DMS79 treated with DMSO at 0.1 percent for 48 hours (cell line): ENCODE measurements at places on chromosomes 2 and 18.
A peak's percentile ranks its signal among the peaks of the same experiment; 100 is the strongest.

DNA sequence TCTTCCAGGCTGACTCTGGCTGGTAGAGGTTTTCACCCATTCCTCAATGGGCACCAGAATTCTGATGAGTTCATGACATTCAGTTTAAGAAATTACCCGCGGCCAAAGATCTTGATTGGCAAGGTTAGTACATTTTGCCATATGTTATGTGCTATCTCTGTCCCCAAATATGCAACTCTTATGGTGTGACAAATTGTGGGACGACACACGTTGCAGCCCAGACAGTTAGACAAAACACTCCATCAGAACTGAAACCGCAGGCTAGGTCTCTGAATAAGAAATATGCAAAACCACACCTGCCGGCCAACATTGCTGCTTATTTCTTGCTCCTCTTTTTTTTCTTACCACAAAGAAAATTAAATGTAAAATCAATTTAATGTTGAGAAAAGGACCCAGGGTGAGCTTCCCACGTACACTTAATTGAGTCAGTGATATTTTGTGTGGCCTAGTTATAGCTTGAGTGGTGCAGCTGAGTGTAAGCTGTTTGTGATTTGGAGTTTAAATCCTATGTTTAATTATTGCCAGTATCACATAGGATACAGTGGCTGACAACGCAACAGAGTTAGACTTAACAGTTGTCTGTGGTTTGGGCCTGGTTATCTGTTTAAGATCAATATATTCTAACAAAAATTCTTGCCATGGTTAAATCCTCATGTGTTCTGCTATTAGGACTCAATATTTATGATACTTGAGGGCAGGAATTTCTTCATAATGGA lies 35.7 kb upstream of the LTBP1 start:
- DNase-seq = no peak

DNA sequence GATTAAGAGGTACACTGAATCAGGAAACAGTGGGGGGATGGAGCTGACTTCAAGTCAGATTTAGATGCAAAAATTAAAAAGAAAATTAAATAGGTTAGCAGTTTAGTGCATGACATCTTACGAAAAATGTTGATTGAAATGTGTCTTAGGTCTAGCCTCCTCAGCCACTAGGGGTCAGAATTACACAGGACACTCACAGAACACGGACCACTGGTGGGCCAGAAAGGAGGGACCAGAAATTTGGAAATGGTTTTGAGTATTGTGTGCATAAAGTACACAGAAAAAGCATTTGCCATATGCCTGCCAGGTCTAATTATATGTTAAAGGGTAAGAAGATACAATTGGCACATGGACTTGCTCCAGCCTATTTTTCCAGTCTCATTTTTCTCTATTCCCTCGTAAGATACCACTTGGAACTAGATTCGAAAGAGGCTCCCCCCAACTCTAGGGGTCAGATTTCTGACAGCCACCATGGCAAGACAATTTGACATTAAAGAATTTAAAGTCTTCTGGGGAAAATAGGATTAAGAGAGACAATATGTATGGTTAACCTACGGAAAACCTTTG lies 550.2 kb upstream of the SETBP1 start:
- DNase-seq = peak; percentile 10

DNA sequence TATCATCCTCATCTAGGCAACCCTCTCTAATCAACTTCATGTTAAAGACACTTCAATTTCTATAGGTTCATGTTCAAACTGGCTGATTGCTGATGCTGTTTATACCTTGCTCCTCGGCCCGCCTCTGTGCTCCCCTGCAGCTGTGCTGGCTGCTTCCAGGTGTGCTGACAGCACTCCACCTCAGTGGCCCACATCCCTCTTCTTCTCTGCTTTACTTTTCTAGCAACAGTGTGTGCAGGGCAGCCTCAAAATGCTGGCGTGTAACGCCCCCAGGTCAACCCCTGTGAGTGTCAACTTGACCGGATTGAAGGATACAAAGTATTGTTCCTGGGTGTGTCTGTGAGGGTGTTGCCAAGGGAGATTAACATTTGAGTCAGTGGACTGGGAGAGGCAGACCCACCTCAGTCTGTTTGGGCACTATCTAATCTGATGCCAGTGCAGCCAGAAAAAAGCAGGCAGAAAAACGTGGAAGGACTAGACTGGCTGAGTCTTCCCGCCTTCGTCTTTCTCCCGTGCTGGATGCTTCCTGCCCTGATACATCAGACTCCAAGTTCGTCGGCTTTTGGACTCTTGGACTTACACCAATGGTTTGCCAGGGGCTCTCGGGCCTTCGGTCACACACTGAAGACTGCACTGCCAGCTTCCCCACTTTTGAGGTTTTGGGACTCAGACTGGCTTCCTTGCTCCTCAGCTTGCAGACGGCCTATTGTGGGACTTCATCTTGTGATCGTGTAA lies 94.7 kb downstream of the COL6A3 start:
- no peak for DNase-seq

- DNase-seq = no peak
These were observed 351.4 kb upstream of the CWC22 start for GRCh38 chr2:180358458-180358857.

GRCh38 chr18:73514449-73514848 lies 633.2 kb downstream of the FBXO15 start:
- DNase-seq = no peak

DNA sequence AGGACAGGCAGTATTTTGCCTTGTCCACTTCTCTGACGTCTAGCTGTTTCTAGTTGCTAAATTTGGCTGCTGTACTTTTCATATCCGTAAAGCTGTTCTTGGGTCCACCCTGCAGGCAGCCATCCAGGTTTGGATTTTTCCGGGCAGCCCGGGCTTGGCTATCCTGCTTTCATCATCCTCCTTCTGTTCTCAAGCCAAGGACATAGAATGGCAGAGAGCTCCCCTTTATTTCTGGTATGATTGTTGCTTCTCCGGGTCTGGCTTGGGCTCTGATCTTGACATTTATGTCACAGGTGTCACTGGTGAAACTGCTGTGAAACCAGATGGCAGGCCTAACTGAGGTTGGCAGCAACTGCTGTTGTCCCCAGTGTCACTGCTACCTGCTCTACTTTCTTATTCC lies 35.5 kb downstream of the SCN2A start:
- DNase-seq = no peak

DNA sequence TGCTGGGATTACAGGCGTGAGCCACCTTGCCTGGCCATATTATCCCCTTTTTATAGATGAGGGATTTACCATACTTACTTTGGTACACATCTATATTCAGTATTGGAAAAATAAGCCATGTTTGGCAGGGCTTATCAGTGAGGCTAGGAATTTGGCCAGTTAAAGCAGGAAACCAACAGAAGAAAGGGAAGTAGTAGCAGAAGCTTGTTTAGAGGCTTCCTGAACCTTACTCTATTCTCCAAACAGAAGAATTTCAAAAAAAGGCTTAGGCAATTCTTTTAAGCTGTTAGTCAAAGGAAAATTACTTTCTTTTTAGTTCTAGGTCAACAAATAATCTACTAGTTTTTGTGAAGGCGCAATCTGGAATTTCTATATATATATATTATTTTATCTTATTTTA lies 3.2 kb upstream of the GLS start:
- no peak for DNase-seq

DNA sequence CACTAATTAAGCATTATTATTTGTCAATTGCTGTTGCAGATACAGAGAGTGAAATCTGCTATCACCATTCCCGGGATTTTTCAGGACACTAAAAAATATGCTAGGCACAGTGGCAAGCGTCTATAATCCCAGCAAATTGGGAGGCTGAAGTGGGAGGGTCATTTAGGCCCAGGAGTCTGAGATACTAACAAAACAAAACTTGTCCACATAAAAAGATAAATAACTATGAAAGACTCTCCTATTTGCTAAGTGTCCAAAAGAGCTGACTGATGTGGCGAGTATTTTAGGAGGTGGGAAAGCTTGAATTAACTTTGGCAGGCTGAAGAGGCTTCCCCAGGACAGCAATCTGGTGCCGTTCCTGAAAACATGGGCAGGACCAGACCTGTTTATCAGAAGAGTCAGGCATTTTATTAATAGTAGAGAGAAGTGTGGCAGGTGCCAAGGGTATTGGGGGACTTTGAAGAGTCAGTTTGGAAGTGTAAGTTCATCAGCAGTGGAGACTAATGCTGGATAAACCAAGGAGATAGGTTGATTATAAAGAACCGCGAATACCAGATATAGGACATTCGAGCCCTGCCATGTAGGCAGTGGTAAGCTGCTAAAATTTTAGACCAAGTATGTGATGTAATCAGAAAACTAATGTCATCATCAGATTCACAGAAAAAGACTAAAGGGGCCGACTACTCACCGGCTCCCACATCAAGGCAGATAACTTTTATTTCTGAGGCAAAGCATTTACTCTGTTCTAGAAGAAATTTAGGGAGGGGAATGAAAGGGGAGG lies 201.8 kb downstream of the EPHA4 start:
- peak; percentile 75 for DNase-seq

DNA sequence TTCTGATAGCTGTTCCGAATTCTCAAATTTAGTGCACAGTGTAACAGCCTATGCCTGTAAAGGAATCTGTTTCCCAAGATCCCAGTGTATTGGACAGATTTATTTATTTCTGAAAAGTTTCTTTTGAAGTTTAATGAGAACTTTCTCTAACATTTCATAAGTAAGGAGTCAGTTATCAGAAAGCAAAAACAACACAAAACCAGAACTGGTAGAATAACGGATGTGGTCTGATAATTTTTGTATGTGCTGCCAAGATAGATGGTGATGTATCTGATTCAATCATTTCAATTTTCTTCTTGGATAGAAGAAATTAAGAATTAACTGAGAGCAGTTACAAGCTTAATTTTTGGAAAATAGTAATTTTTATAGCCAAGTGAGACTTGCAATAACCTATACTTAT lies 374.3 kb downstream of the SOCS6 start:
- DNase-seq = no peak

DNA sequence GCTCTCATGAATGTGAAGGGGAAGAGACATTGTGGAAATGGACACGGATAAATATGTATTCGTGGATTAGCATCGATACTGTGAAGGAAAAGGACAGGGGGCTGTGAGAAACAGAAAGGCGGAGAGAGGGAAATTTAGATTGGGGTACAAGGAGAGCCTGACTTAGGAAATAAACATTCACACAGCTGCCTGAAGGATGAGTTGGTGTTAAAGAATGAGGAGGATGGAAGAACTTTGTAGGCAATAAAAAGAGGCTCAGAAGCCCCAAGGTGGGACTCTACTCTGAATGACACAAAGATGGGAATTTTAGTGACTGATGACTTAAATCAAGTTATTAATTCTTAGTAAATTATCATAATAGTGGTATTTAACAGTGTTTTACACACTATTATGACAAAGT lies 10.1 kb downstream of the MYO1B start:
- DNase-seq = no peak

GRCh38 chr2:110864176-110864575 lies 131.8 kb downstream of the ACOXL start:
- DNase-seq = no peak

GRCh38 chr2:18551169-18551568 lies 9.3 kb downstream of the RDH14 start:
- DNase-seq = no peak

- DNase-seq = no peak
These were observed 505.4 kb downstream of the CPS1 start for GRCh38 chr2:211061612-211062296.

- no peak for DNase-seq
These were observed 21.9 kb upstream of the MGAT5 start for GRCh38 chr2:134231965-134232340.

DNA sequence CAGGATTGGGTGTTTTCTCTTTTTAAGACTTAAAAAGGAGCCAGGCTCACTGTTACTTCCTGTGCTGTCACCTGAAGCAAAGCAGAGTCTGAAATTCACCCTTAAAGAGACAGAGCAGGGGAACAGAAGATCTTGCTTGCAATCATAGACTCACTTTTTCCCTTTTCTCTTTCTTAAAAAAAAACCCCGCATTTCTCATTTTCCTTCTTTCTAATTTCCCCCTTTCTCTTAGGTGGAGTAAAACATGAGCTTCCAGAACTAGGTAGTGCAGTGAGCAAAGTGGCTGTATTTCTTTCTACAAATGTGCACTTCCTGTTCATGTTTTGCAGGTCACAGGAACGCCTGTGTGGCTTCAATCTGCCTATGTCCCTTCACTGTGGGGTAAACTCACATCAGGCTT lies 381.2 kb downstream of the LPIN1 start:
- DNase-seq = no peak

- no peak for DNase-seq
These were observed 80.3 kb upstream of the HAAO start for GRCh38 chr2:42872721-42873120.
